ENCODE measurements at places on chromosomes 6 and 20. TPM values are rescaled to one million over a fixed set of nuclear protein-coding genes. Genes with fewer than 3 reads are reported as not detected.

DNA sequence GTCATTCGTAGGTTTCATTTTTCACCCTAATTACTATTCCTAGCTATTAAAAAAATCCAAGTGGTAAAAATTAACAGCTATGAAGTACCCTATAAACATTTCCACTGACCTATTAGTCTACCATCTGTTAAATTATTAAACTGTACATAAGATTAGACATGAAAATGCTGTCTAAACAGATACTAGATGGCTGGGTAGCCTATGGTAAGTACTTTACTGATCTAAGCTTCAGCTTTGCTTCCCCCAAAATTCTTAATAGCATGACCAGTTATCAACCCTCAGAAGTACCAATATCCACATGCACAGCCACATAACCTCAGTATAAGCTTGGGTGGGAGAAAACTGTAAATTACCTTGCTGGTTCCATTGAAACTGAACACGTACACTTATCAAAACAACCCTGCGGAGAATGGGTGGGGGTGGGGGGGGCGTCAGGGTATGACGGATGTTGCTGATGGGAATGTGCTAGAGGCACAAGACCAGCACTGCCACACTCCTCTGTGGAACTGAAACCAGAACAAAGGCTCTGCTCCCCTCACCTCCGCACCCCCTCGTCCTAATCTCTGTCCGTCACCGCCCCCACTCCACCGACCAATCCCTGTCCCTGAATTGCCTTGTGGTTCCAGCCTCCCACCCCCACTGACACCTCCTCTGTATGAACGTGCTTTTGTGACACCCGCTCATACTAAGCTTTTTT, 45.3 kb downstream of the B4GALT5 start:
- no peak for DNase-seq

The MAFB gene
- total RNA-seq = 0.27 TPM

GRCh38 chr6:1739680-1740079, 130.0 kb downstream of the FOXC1 start:
- no peak for DNase-seq

GRCh38 chr6:113873043-113873667, 16.0 kb downstream of the MARCKS start:
- no peak for DNase-seq

DNA sequence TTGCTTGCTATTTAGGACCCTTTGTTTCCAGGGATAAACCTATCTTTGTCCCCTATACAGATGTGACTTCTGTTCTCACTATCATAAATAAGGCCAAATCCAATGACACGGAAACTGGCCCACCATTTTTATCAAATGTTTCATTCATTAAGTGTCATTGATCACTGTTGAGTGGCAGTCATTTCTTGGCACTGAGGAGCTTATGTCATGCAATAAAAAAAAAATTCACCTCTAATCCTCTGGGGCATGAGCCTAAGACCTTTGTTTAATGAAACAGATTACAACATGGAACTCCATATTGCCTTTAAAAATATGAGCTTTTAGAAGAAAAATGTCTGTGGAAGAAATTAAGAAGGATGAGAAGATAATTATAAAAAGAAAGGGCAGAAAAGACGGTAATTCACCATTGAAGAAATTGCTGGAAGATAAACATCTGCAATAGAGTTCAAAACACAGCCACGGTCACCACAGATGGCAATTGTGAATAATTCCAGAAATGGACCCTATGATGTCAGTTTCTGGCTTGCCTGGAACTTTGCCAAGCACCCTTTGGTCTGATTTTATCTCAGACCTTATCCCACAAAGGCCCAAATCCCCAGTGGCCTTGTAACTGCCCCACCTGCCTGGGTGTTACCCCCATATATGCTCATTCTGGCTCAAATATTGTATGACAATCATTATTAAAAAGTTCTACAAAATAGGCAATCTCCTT, 91.1 kb downstream of the DST start:
- DNase-seq = no peak

All from hematopoietic multipotent progenitor cell (in vitro differentiated cells).